CD4-positive, alpha-beta T cell treated with Interleukin-4 for 1 hour (primary cell): ENCODE measurements at places on chromosomes 16 and 17.

DNA sequence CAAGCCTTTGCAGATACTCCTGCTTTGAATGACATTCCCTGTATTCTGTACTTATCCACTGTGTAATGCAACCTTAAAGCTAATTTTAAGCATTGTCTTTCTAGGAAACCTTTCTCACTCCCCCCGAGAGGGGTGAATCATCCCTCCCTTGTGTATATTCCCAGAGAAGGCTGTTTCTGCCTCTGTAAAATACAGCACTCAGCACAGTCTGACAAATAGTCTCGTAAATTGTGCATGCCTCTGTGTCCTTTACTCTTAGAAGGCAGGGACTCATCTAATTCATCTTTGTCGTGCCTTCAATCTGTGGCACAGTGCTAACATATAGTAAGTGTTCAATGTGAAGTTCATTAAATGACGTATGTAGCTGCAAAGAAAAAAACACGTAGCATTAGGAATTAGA is 200.7 kb downstream of the CA10 start:
- no peak for DNase-seq

GRCh38 chr16:1471569-1472194 is 3.1 kb downstream of the CLCN7 start:
- DNase-seq = no peak

DNA sequence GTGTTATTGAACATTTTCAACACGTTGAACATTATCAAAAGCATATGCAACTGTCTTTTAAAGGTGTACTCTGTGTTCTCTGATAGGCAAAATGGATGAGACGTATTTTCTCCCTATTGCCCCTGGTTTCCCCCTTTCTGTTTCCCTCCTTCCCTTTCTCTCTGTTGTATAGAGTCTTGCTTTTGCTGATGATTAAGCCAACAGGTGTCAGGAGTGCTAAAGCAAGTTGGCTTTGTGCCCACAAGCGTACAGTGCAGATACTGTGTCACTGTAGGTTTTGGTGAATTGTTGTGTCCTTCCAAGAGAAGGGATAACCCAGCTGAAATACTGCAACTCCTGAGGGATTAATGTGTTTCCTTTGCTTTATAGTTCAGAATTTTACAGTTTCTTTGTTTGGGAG is 74.4 kb downstream of the COX10 start:
- DNase-seq = no peak

- no peak for DNase-seq
Measured at GRCh38 chr17:50845240-50846147, 10.1 kb downstream of the WFIKKN2 start.

- no peak for DNase-seq
Measured at GRCh38 chr17:29344201-29344856, 45.8 kb upstream of the TAOK1 start.

DNA sequence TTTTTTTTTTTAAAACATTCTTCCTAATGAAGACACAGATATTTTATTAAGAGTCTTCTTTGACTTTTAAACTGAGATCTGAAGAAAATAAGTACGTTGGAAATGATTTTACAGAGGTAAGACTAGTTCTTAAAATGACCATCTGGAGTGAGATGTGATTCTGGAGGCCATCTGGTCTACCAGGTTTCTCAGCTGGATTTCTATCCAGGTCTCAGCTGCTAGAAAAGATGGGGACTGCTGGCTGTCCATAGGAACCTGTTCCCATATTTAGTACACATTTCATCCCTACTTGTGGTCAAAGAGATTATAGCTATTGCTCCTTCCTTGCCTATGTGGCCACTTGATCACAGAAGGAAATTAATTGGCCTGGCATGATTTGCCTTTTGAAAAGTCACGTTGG is 12.2 kb downstream of the PMFBP1 start:
- DNase-seq = no peak

GRCh38 chr17:81453712-81454111 is 58.5 kb downstream of the BAHCC1 start:
- DNase-seq = no peak
